Stimulated activated CD8-positive, alpha-beta memory T cell treated with anti-CD3 and anti-CD28 coated beads, Interleukin-2, amount 100 ng/mL, for 1 hour (primary cell): ENCODE measurements at places on chromosomes 1 and 21.

- DNase-seq = no peak
These were observed 31.4 kb downstream of the STPG1 start for GRCh38 chr1:24382165-24382577.

- DNase-seq = no peak
These were observed 56.5 kb upstream of the ST6GALNAC3 start for GRCh38 chr1:76018045-76018444.

DNA sequence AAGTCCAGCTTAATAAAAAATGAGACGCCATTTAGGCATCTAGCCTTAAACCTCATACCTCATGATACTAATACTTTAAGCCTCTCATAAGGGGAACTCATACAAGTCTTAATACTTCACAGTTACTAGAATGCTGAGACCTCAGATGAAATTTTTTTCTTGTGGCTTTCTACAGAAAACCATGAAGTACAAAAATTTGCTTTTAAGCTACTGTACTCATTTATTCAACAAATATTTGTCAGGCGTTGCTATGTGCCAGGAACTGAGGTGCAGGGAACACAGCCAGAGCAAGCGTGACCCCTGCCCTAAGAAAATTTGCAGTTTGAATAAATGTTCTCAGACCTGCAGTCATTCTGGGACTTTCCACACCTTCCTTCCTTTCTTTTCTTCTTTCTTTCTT is 150.6 kb downstream of the MRPL39 start:
- no peak for DNase-seq

DNA sequence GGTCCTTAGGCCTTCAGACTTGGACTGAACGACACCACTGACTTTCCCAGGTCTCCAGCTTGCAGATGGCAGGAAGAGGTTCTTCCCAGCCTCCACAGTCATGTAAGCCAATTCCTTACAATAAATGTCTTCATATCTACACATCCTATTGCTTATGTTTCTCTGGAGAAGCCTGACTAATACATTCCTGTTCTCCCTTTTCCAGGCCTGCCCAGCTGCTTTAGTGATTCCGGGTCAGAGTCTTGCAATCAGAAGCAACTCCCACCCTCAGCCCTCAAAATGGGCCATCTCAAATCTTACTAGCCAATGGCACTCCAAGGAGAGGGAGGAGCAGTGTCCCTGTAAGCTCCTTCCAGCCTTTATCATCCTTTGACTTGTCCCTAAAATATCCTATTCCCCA is 16.4 kb upstream of the CPT2 start:
- DNase-seq = no peak

DNA sequence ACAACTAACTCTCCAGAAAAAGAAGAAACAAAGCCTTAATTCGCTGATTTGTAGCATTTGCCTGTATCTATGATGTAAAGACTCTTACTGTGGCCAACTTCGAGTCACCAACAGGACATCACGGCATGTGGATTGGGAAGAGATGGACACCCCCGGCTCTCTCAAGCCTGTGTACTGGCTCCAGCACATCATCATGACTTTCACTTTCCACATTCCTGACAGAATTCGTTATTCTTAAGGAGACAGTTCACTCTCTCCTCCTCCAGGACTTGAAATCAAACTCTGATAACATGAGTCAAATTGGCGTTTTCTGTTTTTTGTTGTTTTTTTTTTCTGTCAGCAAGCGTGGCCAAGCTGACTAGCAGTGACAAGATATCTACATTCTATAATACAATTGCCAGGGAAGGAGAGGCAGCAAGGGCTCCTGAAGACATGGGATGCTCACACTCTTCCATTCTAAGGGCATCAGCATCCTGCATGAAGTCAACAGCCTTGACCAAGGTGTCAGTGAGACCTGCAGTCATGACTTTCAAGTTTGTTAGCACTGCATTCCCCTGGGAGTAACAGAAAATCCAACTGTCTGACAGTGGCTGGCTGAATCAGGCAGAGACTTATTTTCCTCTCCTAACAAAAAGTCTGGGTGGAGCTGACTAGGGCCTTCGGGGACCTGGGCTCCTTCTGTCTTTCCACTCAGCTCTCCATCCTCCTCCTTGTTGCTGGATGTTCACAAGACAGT is 13.3 kb upstream of the TRAF3IP3 start:
- no peak for DNase-seq

DNA sequence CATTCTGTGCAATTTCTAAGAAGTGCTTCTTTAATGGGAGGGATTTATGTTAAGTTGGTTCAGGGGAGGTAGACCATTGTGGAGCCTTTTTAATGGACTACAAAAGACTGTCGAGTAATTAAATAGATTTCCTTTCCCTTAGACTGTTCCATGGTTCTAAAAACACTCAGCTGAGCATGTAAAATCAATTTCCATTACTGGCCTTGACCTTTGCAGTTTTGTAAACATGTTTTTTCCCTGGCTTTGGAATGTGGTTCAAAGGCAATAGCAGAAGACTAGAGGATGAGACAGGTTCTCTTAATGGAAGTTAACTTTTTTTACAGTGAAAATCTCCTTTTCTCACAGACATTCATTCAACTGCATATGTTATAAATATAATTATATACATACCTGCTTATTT is 37.6 kb upstream of the BTG3 start:
- DNase-seq = no peak

DNA sequence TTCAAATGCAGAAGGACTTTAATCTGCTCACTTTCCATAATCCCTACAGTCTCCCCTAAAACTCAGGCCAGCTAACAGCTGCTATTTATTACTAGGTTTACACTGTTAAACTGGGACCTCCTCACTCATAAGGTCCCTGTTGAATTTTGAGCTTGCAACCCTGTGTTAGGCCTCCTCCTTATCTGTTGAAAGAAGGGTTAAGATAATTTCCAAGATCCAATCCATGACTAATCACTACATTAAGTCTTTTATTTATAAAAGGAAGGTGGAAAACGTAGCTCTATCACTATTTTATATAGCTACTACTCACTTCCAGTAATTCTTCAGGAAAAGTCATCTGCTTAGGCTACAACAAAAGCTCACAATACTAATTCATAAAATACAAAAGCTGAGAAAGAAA is 79.5 kb downstream of the EVI5 start:
- DNase-seq = no peak

DNA sequence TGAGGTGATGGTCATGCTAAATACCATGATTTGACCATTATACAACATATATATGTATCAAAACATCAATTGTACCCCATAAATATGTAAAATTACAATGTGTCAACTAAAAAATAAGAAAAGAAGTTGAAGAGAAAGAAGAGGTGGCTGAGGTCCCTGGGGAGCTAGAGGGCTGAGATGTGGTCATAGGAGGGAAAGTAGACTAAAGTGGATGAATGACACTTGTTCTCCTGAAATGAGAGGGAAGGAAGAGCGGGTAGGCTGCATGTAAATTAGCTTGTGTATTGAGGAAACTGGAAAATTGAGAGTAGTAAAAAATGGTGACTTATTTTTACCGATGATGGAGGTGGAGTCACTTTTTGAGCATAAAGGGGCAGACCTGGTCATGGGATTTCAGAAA is 117.0 kb downstream of the ST6GALNAC3 start:
- DNase-seq = no peak

- DNase-seq = no peak
These were observed 8.6 kb downstream of the SLC2A1 start for GRCh38 chr1:42950116-42950481.

DNA sequence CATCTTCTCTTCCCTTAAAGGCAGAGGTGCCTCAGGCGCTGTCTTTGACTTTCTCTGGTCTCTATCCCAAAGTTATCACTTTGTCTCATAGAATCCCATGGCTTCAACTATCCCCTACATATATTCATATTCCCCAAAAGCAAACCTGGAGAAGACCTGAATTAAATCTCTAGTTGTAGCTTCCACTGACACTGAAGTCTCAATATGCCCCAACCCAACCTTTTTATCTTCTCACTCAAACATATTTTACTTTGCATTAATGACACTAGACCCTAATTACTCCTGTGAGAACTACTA is 354.5 kb upstream of the DUSP10 start:
- DNase-seq = no peak

DNA sequence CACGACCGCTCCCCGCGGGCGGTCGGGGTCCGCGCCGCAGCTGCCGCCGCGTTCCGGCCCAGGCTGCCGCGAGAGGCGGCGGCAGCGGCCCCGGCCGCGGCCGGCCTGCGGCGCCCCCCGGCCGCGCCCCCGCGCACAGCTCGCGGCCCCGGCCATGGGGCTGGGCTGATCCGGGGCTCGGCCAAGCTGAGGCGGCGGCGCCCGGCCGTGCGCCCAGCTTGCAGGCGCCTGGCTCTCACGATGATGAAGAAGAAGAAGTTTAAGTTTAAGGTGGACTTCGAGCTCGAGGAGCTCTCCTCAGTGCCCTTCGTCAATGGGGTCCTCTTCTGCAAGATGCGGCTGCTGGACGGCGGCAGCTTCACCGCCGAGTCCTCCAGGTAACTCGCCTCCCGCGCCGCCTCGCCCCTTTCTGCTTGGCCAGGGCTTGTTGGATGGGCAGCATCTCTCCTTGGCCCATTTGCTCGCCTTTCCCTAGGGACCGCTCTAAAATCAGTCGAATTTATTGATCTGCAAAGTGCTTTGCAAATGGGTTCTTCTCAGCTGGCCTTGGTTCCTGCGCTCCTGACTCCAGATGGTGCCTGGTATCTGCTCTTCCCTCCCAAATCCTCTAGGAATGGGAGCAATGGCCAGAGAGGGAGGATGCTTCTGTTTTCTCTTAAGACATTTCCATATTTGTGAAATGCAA is 431 bp downstream of the EEIG2 start:
- DNase-seq = no peak

DNA sequence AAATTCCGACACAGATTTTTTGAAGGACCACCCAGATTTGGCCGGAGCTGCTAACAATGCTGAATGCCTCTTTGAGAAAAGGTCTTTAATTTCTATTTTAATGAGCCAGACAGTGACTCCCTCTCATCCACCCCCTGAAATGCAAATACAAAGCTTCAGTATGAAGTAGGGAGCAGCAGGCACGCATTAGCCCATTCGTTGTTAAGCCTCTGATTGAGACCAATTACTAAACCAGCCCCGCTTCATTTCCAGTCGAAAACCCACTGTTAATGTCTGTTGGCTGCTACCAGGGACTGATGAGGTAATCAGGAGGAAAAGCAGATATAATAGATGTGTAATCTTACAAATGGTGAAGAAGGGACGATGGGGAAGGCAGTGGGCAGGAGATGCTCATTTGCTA is 4.8 kb upstream of the C8A start:
- no peak for DNase-seq

- DNase-seq = no peak
These were observed 60.8 kb upstream of the IVNS1ABP start for GRCh38 chr1:185377831-185378230.

DNA sequence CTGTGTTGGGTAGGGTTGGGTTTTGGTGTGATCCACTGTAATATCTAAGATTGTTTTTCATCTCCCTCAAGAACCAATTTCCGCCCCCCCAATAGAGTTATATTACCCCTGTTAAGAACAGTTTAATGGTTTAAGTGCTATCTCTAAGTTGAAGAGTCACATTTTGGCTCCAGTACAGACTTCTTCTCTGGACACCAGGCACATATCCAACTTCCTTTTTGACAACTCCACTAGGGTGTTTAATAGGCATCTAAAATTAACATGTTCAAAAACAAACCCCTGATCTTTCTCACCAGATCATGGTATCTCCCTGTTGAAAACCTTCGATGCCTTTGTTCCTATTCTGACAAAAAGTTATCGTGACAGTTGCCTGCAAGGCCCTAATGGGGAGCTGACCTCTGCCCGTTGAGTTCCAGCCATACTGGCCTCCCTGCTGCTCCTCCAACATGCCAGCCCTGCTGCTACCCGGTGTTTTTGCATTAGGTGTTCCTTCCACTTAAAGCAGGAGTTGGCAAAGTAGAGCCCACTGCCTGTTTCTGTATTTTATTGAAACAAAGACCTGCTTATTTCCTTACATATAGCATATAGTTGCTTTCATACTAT is 18.6 kb downstream of the USP24 start:
- DNase-seq = no peak

DNA sequence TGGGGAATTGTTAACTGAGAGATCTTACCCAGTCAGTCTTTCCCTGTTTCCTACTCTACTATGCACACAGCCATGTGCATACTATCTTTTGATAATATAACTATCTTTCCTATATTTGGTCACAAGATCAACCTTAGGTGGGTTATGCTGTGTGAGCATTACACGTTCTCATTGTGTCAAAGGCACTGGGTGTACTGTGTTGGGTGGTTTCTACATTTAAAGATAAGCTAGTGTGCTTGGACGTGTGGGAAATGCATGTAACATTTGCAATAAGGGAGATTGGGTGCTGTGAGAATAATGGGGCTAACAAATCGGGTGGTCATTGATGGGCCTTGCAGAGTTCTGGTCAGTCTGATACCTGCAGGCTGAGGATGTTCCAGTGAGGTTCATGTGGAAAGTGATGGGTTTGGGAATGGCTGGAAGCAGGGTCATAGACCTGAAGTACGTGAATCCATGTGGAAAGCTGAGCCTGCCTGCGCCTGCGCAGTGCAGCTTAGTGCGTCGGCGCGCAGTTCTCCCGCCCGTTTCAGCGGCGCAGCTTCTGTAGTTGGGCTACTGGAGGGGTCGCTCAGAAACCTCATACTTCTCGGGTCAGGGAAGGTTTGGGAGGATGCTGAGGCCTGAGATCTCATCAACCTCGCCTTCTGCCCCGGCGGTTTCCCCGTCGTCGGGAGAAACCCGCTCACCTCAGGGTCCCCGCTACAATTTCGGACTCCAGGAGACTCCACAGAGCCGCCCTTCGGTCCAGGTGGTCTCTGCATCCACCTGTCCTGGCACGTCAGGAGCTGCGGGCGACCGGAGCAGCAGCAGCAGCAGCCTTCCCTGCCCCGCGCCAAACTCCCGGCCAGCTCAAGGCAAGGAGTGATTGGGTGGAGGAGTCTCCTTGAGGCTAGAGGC is at the start of gene MSH4:
TSS of gene MSH4 (plus strand) at position 507 of the 897 bp plus-strand sequence. CDS start at position 611, 104 bp downstream.
- no peak for DNase-seq

DNA sequence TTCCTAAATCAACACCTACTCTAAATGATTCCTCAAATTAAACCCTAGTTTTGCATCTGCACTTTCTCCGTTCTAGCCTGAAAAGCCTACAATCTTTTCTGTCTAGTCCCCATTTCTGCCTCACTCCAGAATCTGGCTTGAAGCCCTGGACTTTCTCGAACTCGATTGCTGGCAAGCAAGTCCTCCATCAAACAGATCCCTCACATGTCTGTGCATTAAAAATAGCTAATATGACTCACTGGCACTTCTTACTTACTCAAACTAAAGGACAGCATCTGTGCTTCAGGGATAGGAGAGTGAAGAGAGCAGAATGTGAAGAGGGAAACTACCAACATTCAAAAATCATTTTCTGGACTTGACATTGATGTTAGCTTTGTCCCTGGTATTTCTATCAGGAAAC is 51.8 kb upstream of the CXADR start:
- no peak for DNase-seq

GRCh38 chr1:23330846-23331245 is 13.2 kb downstream of the HNRNPR start:
- no peak for DNase-seq
